Pons (tissue), 1 donor: ENCODE measurements at places on chromosomes 12 and 14.

DNA sequence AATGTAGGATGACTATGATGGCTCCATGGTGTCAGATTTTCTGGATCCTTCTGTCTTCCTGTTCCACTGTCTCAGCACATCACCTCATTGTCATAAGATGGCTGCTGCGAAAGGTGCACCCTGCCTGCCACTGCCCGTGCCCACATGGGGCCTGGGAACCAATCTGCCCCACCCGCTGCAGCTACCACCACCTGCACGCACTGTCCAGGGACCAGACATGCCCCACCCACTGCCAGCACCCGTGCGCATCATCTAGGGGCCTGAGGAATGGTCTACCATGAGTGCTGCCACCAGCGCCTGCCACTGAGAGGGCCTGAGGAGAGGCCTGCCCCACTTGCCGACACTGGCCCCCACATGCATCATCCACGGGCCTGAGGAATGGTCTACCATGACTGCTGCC is 23.8 kb downstream of the CYP46A1 start:
- no peak for DNase-seq

DNA sequence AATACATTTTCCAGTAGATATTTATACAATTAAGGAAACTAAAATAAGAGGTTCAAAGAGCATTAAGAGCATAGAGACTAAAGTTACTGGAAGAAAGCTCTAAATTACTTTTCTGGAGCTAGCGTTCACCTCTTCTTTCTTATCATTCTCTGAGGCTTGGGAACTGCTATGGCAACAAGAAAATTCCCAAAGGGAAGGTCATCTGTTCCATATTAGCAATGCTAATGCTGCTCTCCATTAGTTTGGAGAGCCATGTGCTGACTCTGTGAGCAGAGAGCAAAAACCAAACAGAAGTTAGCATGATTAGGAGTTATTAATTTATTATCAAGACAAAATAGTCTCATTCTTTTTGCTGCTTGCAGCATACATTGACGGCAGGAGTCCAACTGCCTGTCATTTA is 143.1 kb upstream of the SLC16A7 start:
- DNase-seq: no peak

DNA sequence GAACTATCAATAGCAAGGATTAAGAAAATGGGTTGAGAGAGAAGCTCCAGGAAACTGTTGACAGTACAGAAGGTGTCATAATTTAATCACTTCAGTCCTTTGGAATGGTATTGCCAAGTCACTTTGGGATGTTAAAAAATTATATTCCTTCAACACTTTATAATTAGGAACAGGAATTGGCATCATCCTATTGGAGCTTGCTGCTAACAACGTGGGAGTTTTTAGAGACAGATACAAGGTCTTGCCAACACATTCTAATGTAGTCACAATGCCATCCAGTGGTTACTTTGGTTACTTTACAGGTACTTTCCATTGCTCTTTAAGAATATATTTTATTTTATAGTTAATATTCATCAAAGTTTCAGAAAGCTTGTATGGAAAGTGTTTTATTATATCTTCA is 310.1 kb downstream of the SYT1 start:
- no peak for DNase-seq

- no peak for DNase-seq
These were observed 132.6 kb upstream of the MAP1LC3B2 start for GRCh38 chr12:116426391-116427136.

- DNase-seq: no peak
These were observed 36.5 kb upstream of the SELPLG start for GRCh38 chr12:108670066-108670631.

DNA sequence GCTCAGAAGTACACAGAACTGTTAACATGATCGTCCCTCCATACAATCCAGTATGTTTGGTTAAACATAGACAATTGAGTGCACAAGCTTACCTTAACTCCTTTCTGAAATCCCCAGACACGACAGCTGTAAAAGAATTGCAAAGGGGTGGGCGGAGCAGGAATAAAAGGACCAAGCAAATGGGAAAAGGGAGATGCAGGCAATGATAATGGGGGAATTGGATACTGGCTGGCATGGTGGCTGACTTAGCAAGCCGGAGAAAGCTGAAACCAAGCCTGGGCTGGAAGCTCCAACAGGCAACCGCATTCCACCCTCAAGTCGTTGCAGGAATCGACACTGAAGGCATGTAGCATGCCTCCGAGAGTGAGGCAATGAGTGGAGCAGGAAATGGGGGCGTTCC is 96.8 kb upstream of the TMEM132C start:
- no peak for DNase-seq

- no peak for DNase-seq
These were observed 156.5 kb upstream of the C14orf180 start for GRCh38 chr14:104422837-104423681.

GRCh38 chr12:1726753-1727152 is 35.9 kb downstream of the ADIPOR2 start:
- DNase-seq: no peak

GRCh38 chr12:113837528-113838296 is 128.4 kb downstream of the RBM19 start:
- no peak for DNase-seq

DNA sequence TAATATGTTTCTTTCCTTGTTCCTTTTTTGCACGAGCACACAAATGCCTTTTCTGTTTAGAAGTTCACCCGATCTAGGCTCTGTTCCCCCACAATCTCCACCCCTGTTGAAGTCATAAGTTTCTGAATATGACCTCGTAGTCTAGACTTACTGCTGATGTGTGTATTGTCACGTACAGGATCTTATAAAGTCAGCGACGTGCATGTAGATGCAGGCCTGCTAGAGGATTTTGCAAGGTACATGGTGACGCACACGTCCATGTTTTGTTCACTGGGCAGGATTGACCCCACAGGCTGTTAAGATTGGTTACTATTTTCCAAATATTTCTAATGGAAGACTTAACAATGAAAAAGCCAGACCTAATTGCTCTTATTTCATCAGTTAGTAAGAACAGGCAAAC is 46.2 kb upstream of the CCDC91 start:
- no peak for DNase-seq

GRCh38 chr12:11927286-11927935 is 143.3 kb upstream of the BCL2L14 start:
- no peak for DNase-seq

GRCh38 chr14:73236157-73236556 is 1.1 kb upstream of the PAPLN start:
- no peak for DNase-seq

GRCh38 chr14:95515080-95515489 is 1.4 kb downstream of the SYNE3 start:
- DNase-seq: peak; percentile 62

DNA sequence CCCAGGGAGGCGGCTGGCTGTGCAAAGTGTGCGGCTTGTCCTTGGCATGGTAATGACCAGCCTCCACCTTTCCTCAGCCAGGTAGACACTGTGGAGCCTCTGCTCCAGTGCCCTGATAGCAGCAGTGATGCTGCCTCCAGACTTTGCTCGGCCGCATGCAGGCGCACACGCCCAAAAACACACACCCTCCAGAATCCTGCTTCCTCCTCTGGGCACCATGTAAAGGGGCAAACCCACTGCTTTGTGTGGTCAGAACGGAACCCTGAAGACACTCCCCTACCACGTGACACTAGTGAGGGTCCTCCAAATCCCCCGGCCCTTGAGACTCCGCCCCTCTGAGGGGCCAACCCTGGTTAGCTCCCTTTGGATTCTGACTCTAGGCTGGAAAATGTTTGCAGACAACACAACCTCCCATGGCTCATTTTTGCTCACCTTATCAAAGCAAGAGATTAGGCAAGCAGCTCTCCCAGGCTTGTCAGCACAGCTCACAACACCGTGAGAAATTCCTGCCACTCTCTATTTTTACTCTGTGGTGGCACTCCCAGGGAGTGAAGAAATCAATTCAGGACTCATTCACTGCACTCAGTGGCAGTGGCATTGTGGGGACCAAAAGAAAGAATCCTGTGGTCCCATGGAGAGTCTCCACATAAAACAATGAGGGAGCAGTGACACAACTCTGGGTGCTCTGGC is 4.5 kb downstream of the KRT77 start:
- DNase-seq: no peak

DNA sequence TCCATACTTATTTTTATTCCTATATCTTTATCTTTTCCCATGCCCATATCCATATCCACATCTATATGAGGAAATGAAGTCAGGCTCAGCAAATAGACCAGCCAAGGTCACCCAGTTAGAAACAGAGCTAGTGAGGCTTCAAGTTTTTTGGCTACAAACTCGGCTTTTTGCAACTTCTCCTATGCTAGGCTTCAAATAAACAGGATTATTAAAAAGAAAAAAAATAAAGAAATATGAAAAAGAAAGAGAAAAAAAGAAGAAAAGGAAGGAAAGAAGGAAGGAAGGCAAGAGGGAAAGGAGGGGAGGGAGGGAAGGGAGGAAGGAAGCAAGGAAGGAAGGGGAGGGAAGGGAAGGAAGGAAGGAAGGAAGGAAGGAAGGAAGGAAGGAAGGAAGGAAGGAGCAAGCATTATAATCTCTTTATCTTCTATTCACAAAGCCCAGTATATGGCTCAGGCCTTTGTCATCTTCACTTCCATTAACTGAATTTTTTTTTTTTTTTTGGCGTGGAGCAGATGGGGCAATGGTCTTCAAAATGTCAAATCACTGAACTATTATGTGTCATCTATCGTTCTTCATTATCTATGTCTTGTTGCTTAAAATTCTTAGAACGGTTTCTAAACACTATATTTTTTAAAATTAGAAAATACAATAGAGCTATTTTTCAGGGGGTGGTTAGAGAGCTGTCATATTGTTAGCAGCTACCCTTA is 418.2 kb downstream of the VRK1 start:
- DNase-seq: no peak

DNA sequence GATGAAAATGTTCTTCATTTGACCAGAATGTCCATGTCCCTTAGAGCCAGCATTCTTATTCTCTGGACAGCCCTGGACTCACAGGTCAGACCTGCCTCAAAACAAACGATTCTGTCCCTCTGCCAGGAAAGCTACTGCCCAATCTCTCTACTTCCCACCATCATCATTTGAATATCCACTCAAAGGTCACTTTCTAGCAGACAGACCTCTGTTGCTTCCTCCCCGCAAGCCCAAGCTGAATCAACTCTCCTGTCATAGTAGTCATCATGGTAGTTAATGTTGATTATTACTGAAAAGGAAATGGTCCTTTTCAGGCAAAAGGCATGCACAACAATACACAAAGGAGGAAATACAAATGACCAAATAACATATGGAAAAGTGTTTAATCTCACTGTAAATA is 39.6 kb upstream of the CPM start:
- no peak for DNase-seq

GRCh38 chr12:121170611-121171260 is 38.1 kb downstream of the P2RX7 start:
- DNase-seq: no peak

GRCh38 chr14:59346329-59346728 is 118.9 kb downstream of the GPR135 start:
- DNase-seq: no peak

DNA sequence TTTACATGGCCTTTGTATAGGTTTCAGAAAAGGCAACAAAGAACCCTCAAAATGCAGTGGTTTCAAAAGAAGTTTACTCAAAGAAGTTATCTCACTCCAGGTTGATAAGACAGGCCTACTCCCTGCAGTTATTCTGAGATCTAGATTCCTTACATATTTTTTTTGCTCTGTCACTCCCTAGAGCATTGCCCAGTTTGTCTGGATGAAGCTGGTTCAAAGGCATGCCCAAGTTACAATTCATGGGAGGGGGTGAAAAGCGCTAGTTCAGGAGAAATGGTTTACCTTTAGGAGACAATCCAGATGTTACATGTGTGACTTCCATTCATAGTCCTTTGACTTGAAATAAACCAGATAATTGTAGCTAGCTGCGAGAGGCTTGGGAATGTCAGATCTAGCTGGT is 115.0 kb downstream of the TPH2 start:
- DNase-seq: no peak

- DNase-seq: no peak
These were observed 22.2 kb downstream of the LRRIQ1 start for GRCh38 chr12:85058339-85058738.

DNA sequence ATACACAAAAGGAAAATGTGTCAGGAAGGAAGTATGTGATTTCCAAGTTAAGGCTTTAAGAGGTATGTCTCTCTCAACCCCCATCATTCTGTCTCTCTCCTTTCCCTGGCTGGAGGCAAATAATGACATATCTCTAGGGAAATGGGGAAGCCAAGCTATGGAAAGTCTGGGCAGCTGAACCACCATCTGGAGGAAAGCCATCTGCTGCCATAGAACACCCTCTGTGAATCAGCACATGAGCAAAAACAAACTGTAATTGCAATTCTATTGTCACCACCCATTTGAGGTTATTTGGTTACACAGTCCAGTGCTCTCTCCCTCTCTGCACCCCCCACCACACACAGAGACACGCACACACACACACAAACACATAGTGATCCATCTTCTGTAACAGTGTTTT is 766.2 kb downstream of the FLRT2 start:
- DNase-seq: no peak
